Activated CD4-positive, alpha-beta T cell treated with anti-CD3 and anti-CD28 coated beads for 4 hours (primary cell): ENCODE measurements at places on chromosomes 11 and 22.

DNA sequence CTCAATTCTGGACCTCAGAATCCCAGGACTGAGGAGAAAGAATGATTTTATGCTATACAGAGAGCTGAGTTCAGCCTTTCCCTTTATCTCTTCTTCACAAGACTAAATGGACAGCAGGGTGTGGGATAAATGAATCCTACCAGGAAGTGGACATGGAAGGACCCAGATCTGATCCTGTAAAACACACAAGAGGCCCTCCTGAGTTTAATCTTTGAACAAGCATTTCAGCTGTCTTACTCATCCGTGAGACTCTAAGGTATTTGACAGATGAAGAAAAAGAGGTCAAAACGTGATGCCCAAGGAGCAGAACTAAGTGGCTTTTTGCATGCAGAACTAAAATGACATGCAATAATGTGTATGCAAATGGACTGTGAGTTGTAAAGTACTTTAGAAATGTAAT lies 511.3 kb downstream of the DLG2 start:
- DNase-seq, result no peak

- DNase-seq, result no peak
These were observed 120.9 kb upstream of the ZC3H12C start for GRCh38 chr11:109972181-109972715.

DNA sequence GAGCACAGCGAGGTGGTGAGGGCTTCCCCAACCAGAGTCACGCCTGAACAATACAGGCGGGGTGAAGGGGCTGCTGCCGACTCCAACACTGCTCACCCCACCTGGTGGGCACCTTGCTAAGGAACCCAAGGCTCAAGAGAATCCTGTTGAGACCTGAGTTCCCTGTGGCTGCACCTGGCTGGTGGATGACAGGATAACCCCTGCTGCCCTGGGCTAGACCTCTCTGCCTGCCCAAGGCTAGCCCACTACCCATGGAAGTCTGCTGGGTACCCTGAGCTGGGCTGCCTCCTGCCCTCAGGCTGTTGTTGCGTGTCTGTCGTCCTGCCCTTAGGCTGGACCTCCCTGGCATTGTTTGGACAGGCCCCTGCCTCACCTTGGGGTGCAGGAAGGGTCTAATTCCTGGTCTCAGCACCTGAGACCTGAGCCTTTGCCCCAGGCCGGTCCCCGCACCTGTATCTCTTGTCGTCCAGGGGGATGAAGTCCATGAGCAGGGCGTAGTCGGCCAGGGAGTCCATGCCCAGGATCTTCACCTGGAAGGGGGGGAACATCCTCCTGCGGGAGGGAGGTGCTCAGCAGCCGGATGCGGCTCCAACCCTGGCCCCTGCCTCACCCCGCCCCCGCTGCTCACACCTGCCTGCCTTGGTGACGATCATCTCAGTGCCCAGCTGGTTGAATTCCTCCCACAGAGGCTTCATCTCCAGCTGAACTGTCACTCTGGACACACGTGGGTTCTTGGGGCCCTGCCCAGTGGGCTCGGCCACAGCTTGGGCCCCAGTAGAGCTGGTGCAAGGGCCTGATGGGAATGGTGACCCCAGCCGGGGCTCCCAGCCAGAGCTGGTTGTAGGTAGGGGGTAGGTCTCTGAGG lies 4.9 kb upstream of the NUDT8 start:
- no peak for DNase-seq

DNA sequence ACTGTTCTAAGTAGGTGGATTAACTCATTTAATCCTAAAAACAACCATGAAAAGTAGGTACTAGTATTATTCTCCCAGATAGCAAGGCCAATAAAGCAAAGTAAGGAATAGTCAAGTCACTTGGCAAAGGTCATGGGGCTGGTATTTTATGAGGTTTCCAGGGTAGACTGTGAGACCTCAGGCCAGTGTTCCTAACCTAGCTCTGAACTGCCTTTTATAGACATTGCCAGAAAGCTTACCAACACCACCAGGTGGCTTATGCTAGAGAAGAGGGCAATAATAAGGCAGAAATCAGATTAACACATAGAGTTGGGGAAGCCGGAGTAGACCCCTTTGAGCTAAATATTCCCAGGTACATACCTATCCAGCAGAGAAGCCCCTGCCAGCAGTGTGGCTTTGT lies 490.9 kb upstream of the TENM4 start:
- no peak for DNase-seq

GRCh38 chr11:44034639-44035038 lies 13.1 kb upstream of the ACCSL start:
- no peak for DNase-seq
